ENCODE measurements at places on chromosomes 2 and 18.

GRCh38 chr2:241833101-241833663 lies 24.2 kb downstream of the NEU4 start:
- DNase-seq: no peak

- no peak for DNase-seq
Observed at GRCh38 chr18:58756596-58757240, 85.5 kb downstream of the MALT1 start.

- DNase-seq: no peak
Observed at GRCh38 chr18:32072321-32072720, 19.4 kb upstream of the RNF138 start.

GRCh38 chr2:64861452-64862397 lies 127.5 kb upstream of the SLC1A4 start:
- no peak for DNase-seq

- no peak for DNase-seq
Observed at GRCh38 chr2:42367835-42368234, 6.8 kb upstream of the COX7A2L start.

- peak; percentile 15 for DNase-seq
Observed at GRCh38 chr2:68387408-68388350, 22.6 kb downstream of the PLEK start.
